ENCODE measurements at places on chromosomes 3 and 15.

- DNase-seq = peak; percentile 7
These were observed 179.4 kb downstream of the ABHD5 start for GRCh38 chr3:43870120-43870519.

DNA sequence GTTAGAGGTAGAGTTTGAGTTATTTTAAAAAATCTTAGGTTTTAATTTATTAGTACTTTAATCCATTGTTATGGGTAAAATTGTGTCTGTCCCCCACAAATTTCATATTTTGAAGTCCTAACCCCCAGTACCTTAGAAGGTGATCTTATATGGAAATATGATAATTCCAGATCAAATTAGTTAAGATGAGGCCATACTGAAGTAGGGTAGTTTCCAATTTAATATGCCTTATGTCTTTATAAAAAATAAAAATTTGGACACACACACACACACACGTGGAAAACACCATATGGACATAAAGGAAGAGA lies 18.6 kb upstream of the ADGRG7 start:
- DNase-seq = no peak

DNA sequence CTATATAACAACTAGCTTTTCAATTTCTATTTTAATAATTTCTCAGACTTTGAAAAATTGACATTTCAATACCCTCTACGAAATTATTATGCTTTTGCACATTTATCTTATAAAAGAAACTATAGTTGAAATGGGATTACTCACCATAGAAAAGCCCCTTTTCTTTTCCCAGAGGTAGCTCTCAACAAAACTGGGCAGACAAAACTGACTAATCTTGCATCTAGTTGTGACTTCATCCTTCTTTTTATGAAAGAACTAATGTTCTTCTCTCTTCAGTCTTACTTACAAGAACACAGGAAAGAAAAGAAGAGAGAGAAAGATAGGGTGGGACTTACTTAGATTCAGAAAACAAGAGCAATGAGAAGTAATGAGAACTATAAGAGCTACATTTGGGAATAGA lies 61.0 kb downstream of the GPR160 start:
- no peak for DNase-seq

GRCh38 chr15:63351170-63351569 lies 30.5 kb downstream of the CA12 start:
- no peak for DNase-seq

DNA sequence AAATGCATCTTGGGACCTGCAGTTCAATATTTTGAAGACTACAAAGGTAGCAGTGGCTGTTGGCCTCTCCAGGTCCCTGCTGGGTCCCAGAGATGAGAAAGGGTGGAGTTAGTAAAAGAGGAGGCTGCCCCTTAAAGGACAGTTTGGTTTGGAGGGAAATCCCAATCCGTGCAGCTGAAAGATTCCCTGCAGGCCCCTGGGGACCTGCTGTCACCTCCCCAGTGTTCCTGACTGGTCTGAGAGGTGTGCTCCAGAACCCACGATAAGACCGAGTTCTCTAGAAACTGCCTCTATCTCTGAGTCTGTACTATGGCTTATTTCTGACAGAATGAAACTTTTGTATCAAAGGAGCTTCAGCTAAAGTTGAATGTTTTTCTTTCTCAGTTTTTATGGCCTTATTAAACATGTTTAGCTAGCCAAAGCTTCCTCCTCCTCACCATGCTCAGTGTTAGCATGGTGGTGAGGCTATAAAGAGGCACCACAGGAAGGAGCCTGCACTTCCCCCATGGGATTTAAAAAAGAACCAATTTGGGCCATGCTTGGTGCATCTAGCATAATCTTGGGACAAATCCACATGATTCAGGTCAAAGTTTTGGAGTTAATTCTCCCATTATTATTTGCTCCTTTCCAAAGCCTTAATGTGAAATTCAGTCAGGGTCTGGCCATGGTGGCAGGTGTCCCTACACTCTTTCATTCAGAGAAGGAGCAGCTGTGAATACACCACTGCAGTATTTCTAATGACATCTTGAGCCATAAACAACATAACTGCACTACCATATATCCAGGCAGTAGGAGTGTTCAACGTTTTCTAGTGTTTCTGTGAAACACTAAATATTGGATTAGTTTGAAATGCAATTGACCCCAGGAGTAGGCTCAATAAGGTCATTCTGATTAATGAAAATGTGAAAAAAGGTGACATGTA lies 74.4 kb downstream of the ATP1B3 start:
- no peak for DNase-seq

DNA sequence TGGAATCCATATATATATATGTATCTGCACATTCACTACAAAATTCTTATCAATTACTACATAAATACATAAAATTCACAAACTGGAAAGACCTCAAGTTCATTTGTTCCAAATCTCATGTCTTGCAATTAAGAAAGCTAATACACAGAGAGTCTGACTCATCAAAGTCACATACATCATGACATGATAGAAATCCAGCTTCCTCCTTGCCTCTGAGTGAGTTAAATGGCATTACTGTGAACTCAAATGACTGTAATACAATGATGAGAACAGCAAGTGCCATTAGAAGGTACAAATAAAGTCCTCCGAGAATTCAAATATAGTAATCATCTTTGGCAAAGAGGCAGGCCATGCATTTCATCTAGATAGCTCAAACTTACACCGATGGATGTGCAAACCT lies 55.1 kb upstream of the AGTR1 start:
- DNase-seq = no peak

DNA sequence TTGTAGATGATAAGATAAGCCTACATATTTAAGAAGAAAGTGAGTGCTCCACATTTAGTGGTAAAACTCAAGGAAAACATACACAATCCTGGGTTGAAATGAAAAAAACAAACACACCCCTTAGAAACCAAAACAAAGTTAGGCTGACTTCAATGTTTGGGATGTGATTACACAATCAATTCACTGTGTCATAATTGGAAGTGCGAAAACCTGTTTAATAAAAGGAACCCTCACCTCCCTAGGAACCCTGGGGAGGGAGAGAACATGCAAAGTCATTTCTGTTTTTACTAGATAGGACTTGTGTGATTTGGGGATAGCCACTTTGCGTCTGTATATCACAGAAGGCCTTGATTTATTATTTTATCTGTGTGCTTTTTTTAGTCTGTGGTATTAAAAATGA lies 275.0 kb downstream of the NFKBIZ start:
- DNase-seq = peak; percentile 64

DNA sequence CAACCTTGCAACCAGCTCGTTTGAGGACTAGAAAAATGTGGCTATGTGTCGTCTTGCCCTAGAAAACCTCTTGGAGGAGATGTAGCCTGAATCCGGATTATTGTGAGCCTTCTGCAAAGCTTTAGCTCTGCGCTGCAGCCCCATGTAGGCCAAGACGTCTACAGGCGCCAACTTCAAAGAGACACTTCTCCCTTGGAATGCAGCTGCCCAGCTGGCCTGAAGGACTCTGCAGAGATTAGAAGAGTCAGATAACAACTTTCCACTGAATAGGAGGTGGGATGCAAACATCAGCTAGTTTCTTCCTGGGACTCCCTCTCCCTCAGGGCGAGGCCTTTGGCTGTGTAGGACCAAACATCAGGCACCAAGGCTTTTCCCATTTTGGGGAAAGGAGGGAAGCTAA lies 356.5 kb upstream of the IL12A start:
- no peak for DNase-seq

GRCh38 chr3:60841355-60841754 lies 409.9 kb downstream of the FHIT start:
- no peak for DNase-seq

DNA sequence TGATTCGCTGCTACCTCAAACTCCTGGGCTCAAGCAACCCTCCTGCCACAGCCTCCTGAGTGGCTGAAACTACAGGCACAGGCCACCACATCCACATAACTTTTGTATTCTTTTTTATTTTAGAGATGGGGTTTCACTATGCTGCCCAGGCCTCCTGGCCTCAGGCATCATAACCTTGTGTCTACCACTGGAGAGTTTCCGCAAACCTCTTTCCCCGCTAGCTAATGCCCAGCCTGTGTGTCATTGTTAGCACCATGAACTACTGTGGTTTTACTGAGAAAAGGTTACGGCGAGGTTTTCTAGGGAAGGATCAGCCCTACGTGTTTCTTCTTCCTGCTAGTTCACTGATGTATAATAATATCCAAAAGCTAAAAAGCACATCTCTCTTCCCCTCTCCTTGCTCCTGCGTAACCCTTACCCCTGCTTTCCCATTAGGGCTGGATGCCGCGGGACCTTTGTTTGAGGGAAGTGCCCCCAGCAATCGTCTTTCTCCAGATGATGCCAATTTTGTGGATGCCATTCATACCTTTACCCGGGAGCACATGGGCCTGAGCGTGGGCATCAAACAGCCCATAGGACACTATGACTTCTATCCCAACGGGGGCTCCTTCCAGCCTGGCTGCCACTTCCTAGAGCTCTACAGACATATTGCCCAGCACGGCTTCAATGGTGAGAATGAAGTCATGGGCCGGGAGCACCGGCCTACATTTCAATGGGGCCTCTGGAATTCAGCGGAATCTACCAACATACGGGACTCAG lies 113.7 kb downstream of the LIPC start:
- DNase-seq = no peak

- no peak for DNase-seq
These were observed 2.1 kb downstream of the LDHAL6B start for GRCh38 chr15:59208613-59209249.

DNA sequence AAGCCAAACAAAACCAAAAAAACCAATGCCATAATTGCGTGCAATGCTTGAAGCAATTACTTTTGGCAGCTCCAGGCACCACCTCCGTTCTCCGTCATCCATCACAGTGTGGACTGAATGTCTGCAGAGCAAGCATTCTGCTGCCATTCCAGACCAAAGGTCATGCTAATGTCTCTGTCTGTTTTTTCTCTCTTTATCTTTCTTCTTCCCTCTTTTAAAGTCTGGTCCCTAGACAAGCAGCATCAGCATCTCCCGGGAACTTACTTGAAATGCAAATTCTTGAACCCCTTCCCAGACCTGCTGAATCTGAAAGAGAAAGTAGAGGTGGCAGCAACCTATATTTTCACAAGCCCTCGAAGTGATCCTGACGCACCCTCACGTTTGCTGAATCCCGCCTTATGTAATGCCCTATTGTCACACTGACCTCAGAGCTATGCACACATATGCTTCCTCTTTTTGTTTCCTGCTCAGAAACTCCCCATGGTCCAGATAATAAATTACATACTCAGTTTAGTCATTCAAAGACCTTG lies 297.3 kb upstream of the PROK2 start:
- DNase-seq = no peak

All from LoVo (cell line).